ENCODE measurements at places on chromosomes 12 and 14.

- no peak overlapping the region for H3K27ac ChIP-seq
- ATAC-seq = no peak
- no peaks in the 10 kb centered on the region for H3K4me1 ChIP-seq
- no peak overlapping the region for H3K4me3 ChIP-seq
- no peaks in the 10 kb centered on the region for H3K36me3 ChIP-seq
Observed at GRCh38 chr12:26857465-26858176, 24.6 kb upstream of the ITPR2 start.

- no peak for ATAC-seq
- no peak overlapping the region for H3K4me3 ChIP-seq
- no peaks in the 10 kb centered on the region for H3K4me1 ChIP-seq
Observed at GRCh38 chr14:90547250-90547649, 150.4 kb downstream of the CALM1 start.

- H3K27ac ChIP-seq = peak overlapping the region; percentile 15
- H3K4me3 ChIP-seq = no peak overlapping the region
- no peak for ATAC-seq
Observed at GRCh38 chr12:120283318-120283717, 8.4 kb downstream of the RNU4-2 start.

DNA sequence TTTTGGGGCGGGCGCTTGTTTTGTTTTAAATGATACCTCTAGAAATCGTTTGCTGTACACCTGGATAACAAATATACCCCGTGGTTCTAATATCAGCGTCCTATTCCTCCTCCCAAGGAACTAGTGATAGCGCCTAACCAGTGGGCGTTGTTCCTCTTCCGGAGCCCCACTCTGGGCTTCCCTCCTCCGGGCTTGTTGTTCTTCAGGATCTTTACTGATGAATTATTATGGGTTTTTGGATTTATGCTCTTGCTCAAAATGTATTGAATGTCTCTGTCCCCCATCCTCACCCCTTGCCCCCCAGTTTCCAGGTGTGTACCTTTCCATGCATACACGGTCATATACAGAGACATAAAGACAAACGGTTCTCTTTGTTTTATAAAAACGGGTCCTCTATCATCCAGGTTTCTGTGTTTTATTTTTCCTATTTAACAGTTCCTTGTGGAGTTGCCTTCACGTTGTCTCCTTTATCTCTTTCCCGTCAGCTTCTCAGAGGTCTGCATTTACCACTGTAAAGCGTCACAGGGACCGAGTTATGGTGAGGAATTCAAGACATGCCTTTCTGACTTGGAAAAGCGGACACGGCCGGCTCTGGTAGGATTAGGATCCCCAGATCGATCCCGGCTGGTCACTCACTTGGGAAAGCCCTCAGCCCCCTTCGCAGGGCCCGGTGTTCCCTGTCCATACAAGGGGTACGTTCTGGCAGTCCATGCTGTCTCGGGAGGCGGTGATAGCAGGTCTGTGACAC, 655 bp upstream of the PLEKHG3 start:
- peak overlapping the region; percentile 85 for H3K4me3 ChIP-seq
- H3K27me3 ChIP-seq = no peaks in the 10 kb centered on the region
- ATAC-seq = no peak
- H3K4me1 ChIP-seq = peaks cover 42% of the 10 kb centered on the region
- H3K27ac ChIP-seq = peak overlapping the region; percentile 18

DNA sequence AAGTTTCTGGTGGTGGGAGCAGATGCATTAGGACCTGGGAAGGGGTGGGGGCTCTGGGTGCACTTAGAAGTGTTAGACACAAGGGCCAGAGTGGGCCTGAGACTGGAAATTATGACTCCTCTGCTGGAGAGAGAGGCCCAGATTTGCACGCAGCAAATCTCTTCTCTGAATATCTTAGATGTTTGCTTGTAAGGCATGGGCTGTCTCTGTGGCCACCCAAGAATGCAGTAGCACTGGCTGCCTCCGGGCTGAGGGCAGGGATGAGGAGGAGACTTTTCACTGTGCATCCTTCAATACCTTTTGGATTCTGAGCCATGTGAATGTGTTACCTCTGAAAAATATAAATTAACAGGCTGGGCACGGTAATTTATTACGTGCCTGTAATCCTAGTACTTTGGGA, 14.0 kb upstream of the RABGGTA start:
- H3K4me1 ChIP-seq = peaks cover 12% of the 10 kb centered on the region
- no peak overlapping the region for H3K4me3 ChIP-seq
- peaks cover 21% of the 10 kb centered on the region for H3K36me3 ChIP-seq
- no peaks in the 10 kb centered on the region for H3K27me3 ChIP-seq
- no peak for ATAC-seq
- H3K27ac ChIP-seq = no peak overlapping the region

GRCh38 chr12:124720004-124720680, 143.5 kb downstream of the SCARB1 start:
- H3K27ac ChIP-seq = no peak overlapping the region
- H3K4me1 ChIP-seq = no peaks in the 10 kb centered on the region
- H3K36me3 ChIP-seq = no peaks in the 10 kb centered on the region
- no peak overlapping the region for H3K4me3 ChIP-seq
- no peak for ATAC-seq

GRCh38 chr12:90770861-90771260, 184.1 kb downstream of the CCER1 start:
- no peak for ATAC-seq
- H3K27me3 ChIP-seq = peaks cover 3% of the 10 kb centered on the region
- H3K36me3 ChIP-seq = no peaks in the 10 kb centered on the region

- H3K36me3 ChIP-seq = no peaks in the 10 kb centered on the region
- no peak overlapping the region for H3K4me3 ChIP-seq
- H3K27ac ChIP-seq = no peak overlapping the region
- H3K27me3 ChIP-seq = peaks cover 21% of the 10 kb centered on the region
- H3K4me1 ChIP-seq = no peaks in the 10 kb centered on the region
- ATAC-seq = no peak
Observed at GRCh38 chr12:42534184-42534838, 55.2 kb downstream of the PRICKLE1 start.

DNA sequence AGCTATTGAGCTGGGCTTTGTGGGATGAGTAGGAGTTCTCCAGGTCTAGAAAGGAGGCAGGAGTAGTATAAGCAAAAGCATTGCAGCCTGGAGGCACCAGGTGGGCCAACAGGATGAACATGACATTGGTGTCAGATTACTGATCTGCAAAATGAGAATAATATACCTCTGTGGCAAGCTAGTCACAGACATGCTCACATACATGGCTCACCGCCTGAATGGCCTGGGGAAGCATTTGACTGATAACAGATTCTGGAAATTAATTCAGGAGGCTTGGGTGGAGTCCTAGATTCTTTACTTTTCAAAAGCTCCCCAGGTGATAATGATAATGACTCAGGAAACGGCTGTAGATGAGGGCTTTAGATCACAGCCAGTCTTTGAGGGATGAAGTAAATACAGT, 709 bp downstream of the TCL1B start:
- H3K27me3 ChIP-seq = peaks cover 21% of the 10 kb centered on the region

- H3K4me3 ChIP-seq = no peak overlapping the region
- H3K27ac ChIP-seq = no peak overlapping the region
- ATAC-seq = no peak
- H3K27me3 ChIP-seq = peaks cover 53% of the 10 kb centered on the region
Observed at GRCh38 chr12:54622463-54623183, 12.1 kb downstream of the LACRT start.

DNA sequence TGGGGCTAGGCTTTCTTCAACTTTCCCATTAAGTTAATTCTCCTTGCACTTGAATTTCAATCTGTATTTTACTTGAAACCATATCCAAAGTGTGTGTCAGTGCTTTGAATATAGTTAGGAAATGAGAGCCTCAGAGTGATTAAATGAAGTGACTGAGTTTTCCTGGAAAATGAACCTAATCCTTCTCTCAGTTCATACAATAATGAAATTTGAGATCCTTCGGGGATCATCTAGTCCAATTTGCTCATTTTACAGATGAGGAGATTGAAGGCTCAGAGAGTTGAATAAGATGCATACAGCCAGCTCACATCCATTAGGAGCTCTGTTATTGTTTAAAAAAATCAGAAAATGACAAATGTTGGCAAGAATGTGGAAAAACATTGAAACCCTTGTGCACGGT, 18.3 kb upstream of the TBC1D30 start:
- ATAC-seq = no peak
- H3K36me3 ChIP-seq = no peaks in the 10 kb centered on the region
- no peaks in the 10 kb centered on the region for H3K4me1 ChIP-seq
- H3K27me3 ChIP-seq = peaks cover 36% of the 10 kb centered on the region
- no peak overlapping the region for H3K27ac ChIP-seq
- H3K4me3 ChIP-seq = no peak overlapping the region

DNA sequence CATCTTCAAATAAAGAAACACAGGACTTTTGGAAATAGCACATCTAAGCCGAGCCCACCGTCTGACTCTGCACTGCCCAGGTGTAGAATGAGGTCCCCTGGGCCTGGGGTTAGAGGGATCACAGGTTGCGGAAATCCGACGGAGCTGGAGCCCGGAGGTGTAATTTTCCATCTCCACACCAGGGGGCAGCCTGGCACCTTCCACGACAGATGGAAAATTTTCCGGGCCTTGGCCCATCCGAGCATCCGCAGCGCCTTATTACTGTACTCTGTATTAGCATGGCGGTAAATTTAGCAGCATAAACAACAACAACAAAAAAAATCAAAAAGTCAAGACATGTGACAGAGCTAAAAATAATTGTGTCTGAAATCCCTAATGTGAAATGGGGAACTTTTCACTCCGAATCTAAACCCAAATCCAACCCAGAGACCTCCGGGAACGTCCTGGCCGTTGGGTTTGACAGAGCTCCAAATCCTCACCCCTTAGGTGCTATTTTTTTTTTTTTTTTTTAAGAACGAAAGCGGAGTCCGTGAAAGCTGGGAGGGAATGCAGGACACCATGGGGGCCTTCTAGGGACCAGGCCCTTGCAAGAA, 93.9 kb downstream of the KSR2 start:
- H3K36me3 ChIP-seq = no peaks in the 10 kb centered on the region
- H3K27ac ChIP-seq = peak overlapping the region; percentile 28
- H3K4me3 ChIP-seq = peak overlapping the region; percentile 38
- H3K4me1 ChIP-seq = peaks cover 11% of the 10 kb centered on the region

GRCh38 chr14:59484639-59485175, 390 bp downstream of the JKAMP start:
- H3K36me3 ChIP-seq = peaks cover 42% of the 10 kb centered on the region
- H3K4me3 ChIP-seq = peak overlapping the region; percentile 86
- peak overlapping the region; percentile 88 for H3K27ac ChIP-seq
- peaks cover 46% of the 10 kb centered on the region for H3K4me1 ChIP-seq

- H3K4me3 ChIP-seq = no peak overlapping the region
- no peak for ATAC-seq
- H3K4me1 ChIP-seq = no peaks in the 10 kb centered on the region
- H3K27me3 ChIP-seq = no peaks in the 10 kb centered on the region
- no peaks in the 10 kb centered on the region for H3K36me3 ChIP-seq
Observed at GRCh38 chr14:72612041-72612440, 281.9 kb downstream of the DPF3 start.

GRCh38 chr14:91911474-91912032, 35.9 kb downstream of the FBLN5 start:
- peak overlapping the region; percentile 20 for H3K4me3 ChIP-seq
- H3K4me1 ChIP-seq = peaks cover 9% of the 10 kb centered on the region
- peak; percentile 98 for ATAC-seq
- H3K27ac ChIP-seq = peak overlapping the region; percentile 89
- H3K36me3 ChIP-seq = no peaks in the 10 kb centered on the region

- H3K27ac ChIP-seq = no peak overlapping the region
- no peak for ATAC-seq
- no peaks in the 10 kb centered on the region for H3K36me3 ChIP-seq
- H3K27me3 ChIP-seq = peaks cover 9% of the 10 kb centered on the region
- H3K4me1 ChIP-seq = no peaks in the 10 kb centered on the region
- H3K4me3 ChIP-seq = no peak overlapping the region
Observed at GRCh38 chr12:109277899-109278762, 31.0 kb downstream of the FOXN4 start.

DNA sequence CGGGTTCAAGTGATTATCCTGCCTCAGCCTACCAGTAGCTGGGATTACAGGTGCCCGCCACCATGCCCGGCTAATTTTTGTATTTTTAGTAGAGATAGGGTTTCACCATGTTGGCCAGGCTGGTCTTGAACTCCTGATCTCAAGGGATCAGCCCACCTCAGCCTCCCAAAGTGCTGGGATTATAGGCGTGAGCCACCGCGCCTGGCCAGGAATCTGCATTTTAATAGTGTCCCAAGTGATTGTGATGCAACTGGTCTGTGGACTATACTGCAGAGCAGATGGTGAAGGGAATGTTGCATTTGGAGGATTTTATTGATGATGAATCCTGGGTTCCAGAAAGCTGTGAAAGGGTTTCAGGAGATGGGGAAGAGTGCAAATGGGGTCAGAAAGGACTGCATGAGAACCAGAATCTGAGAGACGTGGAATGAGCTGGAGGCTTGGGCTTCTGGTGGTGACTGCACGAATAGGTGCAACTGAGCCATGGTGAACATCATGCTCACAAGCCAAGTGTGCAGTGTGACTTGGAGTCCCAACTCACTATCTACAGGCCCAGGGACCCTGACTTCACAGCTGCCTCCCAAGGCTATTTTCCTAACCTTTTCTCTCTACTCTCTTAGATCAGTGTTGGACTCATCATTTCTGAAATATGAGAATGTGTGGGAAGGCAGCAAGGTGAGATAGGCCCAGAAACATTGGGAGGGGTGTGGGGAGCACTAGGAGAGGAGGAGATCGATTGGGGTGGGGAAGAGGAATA, 4.5 kb downstream of the RPS26 start:
- no peak for ATAC-seq
- H3K4me3 ChIP-seq = no peak overlapping the region
- H3K4me1 ChIP-seq = peaks cover 9% of the 10 kb centered on the region
- H3K27ac ChIP-seq = peak overlapping the region; percentile 63
- H3K36me3 ChIP-seq = peaks cover 41% of the 10 kb centered on the region

GRCh38 chr14:65351493-65352194, 60.9 kb upstream of the FUT8 start:
- H3K4me1 ChIP-seq = peaks cover 16% of the 10 kb centered on the region
- H3K27me3 ChIP-seq = no peaks in the 10 kb centered on the region
- no peak overlapping the region for H3K4me3 ChIP-seq
- no peaks in the 10 kb centered on the region for H3K36me3 ChIP-seq
- no peak overlapping the region for H3K27ac ChIP-seq
- ATAC-seq = no peak

GRCh38 chr14:76958020-76958979, 70.2 kb downstream of the IRF2BPL start:
- peak overlapping the region; percentile 80 for H3K4me3 ChIP-seq
- no peak for ATAC-seq
- peaks cover 50% of the 10 kb centered on the region for H3K4me1 ChIP-seq

GRCh38 chr12:4106621-4107020, 166.9 kb upstream of the CCND2 start:
- peaks cover 24% of the 10 kb centered on the region for H3K4me1 ChIP-seq
- peak; percentile 55 for ATAC-seq
- peak overlapping the region; percentile 58 for H3K27ac ChIP-seq
- peak overlapping the region; percentile 66 for H3K4me3 ChIP-seq
- H3K36me3 ChIP-seq = no peaks in the 10 kb centered on the region
